Stimulated activated CD4-positive, alpha-beta T cell treated with anti-CD3 and anti-CD28 coated beads, Interleukin-12 subunit alpha, Interleukin-12 subunit beta, amount 100 ng/mL, for 4 hours (primary cell): ENCODE measurements at places on chromosomes 6 and 20.

- no peak for DNase-seq
Measured at GRCh38 chr20:35845561-35845960, 73.7 kb downstream of the PHF20 start.

- no peak for DNase-seq
Measured at GRCh38 chr20:17304774-17305173, 77.9 kb downstream of the PCSK2 start.

GRCh38 chr6:64280569-64280968 is 645.0 kb downstream of the PHF3 start:
- DNase-seq, result no peak

- DNase-seq, result no peak
Measured at GRCh38 chr6:37077191-37077904, 71.9 kb downstream of the FGD2 start.

DNA sequence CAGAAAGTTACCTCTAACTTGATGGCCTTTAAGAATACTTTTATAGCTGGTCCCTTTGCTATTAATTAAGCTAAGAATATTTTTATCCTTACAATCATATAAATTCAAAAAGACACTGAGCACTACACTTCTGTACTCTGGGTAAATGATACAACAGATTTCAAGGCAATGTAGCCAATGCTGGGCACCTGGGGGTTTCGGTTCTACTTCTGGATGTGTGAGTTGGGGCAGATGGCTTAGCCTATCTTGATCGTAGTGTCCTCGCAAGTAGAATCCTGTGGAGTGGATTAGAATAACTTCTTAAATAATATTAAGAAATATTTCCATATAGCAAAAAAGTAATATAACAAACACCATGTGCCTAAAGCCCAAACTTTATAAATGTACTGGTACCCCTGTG is 96.9 kb upstream of the NT5E start:
- DNase-seq, result no peak

- no peak for DNase-seq
Measured at GRCh38 chr6:86529635-86530034, 407.7 kb upstream of the HTR1E start.

DNA sequence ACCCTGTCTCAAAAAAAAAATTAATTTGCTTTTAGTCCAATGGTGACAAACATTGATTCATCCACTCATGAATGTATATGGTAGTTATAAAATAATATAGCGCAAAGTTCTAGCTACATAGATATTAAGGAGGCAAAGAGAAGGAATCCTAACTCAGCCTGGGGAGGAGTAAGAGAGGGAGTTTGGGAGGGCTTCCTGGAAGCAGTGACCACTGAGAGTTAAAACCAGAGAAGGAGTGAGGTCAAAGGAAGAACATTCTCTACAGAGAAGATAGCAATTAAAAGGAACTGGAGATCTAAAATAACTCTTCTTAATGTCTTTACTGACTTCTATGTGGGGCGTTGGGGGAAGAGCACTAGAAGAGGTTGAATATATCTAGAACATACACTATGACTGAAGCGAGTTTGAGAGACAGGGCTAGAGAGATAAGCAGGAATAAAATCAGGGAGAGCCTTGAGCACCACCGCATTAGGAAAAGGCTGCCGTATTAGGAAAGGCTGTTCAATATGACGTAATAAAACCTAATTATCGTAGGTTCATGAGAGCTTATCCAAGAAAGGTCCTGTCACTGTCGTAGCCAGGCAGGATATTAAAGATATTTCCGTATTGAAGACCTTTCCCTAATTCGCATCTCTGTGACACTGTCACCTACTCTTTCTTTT is 81.8 kb upstream of the CNKSR3 start:
- DNase-seq, result no peak

DNA sequence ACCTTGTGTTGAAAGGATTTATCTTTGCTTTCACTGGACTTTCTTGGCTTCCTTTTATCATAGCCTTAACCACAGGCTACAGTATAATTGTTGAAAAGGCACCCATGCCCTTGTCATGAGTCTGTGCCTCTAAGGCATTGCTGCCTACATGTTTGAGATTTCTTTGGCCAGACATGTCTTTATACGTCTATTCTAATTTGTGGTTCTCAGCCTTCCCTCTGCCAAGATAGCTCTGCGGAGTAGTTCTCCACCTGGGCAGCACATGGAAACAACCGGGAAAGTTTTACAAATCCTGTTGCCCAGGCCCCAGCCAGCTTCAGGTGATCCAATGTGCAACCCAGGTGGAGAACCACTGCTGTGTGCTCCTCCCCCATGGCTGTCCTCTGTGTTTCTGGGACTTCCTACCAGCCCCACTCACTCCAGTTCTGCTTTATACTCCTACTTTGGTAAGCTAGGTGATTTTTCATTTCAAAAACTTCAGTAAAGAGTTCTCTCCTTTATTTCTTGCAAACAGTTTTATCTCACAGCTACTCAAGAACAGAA is 159.6 kb upstream of the MYLIP start:
- no peak for DNase-seq

DNA sequence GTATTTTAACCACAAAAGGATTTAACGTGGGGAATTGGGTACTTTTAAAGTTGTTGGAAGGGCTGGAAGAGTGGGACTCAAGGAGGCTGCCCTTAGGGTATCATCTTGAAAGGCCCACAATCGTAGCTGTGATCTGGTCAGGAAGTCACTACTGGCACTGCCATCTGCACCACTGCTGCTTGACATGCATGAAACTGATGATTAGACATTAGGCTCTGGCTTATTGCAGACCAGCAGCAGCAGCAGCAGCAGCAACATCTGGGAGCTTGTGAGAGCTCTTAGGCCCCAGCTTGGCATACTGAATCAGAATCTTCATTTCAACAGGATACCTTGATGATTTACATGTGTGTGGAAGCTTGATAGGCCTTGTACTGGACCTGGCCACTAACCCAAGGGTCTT is 68.6 kb downstream of the PHF20 start:
- no peak for DNase-seq

- DNase-seq, result no peak
Measured at GRCh38 chr6:109793792-109794191, 102.7 kb downstream of the FIG4 start.

- DNase-seq, result no peak
Measured at GRCh38 chr6:25302151-25302550, 23.0 kb downstream of the CARMIL1 start.

- no peak for DNase-seq
Measured at GRCh38 chr20:39278230-39278788, 316.2 kb downstream of the DHX35 start.
